ENCODE measurements at places on chromosomes 6 and 20.

DNA sequence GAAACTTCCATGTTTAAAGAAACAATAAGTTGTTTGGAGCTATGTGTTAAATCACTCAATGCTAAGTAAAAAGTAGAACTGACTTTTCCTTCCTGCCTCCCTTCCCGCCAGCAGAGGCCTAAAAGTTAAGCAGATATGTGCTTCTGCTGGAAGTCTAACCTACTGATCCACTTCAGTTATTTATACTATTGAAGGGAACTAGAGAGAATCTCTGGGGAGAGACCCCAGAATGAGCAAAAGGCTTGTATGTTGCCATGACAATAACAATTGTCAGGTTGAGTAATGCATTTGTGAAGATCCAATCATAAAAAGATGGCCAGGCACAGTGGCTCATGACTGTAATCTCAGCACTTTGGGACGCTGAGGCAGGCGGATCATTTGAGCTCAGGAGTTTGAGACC is 24.7 kb downstream of the MGME1 start:
- no peak for DNase-seq

DNA sequence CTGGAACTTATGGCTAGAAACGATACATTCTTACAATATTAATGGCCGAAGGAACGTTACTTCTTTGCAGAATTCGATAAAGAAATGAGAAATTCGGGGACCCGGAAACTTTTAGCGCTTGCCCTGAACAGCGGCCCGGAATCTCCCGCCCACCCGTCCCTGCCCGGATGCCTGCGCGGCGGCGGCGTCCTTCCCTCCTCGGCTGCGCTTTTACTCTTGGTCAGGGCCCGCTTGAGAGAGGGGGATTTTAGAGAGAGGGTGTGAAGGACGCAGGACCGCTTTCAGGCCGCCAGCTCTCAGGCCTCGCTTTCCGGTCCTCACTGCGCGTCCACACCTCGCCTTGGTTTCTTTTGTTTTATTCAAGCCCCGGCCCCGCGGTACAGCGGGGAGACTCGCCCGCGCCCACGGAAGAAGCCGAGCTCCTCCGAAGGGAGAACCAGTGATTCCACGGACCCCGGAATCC is 243.7 kb downstream of the ARID1B start:
- DNase-seq: peak; percentile 43

DNA sequence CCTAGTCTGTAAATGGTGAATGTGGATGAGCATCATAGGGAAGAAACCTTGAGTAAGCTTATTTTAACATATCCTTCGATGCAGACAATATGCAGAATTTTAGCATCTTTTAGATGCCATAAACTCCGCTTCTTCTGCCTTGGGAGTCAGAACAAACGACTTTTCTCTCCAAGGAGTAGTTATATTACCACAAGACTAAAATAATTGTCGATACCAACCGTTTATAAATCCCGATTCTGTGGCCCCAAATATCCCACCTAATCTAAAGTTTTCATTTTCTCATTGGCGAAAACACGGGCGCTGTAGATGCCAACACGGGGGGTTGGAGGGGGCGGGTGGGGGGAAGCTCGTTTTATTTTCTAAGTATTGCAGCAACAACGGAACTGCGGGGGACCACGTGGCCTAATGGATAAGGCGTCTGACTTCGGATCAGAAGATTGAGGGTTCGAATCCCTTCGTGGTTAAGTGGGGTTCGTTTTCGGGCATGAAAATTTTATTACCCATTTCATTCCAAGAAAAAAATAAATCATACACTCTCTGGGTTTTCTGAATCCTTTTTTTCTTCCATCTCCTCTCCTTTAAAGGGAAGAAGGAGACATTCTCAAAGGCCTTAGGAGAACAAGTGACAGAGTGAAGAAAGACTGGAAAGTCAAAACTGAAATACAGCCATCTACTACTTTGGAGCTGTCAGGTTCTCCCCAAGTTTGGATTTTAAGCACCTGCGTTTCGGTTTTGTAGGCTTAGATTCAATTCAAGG is 65.5 kb upstream of the BTN3A2 start:
- no peak for DNase-seq

DNA sequence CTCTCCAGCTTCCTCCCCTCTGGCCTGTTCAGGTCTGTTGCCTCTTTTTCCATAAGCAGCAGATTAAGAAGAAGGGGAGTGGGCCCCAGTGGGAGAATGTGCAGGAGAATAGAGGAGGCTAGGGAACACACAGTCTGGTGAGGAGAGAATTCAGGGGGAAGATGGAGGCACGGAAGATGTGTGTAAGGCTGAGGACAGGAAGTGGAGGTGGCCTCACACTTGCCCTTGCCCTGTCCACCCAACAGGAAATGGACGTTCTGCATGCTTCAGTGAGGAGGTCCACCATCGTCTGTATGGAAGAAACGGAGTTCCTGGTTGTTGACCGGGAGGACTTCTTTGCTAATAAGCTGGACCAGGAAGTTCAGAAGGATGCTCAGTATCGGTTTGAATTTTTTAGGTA is 16.0 kb downstream of the CNBD2 start:
- DNase-seq: no peak

DNA sequence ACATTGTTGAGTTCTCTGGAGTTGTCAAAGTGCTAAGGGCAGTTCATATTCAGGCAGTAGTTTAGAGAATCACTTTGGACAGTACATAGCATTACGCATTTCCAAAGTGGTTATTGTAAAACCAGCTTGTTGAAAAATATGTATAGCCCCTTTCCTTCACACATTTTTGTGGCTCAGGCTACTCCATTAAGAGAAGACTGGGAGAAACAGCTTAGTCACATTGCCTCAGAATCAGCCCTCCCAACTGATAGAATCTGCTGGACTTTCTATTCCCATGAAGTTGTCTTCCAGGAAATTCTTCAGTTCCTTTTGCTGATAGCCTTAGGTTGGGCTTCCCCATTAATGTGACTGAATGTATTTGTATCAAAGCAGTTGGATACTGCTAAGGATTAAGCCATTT is 39.5 kb upstream of the HDGFL1 start:
- peak; percentile 7 for DNase-seq

DNA sequence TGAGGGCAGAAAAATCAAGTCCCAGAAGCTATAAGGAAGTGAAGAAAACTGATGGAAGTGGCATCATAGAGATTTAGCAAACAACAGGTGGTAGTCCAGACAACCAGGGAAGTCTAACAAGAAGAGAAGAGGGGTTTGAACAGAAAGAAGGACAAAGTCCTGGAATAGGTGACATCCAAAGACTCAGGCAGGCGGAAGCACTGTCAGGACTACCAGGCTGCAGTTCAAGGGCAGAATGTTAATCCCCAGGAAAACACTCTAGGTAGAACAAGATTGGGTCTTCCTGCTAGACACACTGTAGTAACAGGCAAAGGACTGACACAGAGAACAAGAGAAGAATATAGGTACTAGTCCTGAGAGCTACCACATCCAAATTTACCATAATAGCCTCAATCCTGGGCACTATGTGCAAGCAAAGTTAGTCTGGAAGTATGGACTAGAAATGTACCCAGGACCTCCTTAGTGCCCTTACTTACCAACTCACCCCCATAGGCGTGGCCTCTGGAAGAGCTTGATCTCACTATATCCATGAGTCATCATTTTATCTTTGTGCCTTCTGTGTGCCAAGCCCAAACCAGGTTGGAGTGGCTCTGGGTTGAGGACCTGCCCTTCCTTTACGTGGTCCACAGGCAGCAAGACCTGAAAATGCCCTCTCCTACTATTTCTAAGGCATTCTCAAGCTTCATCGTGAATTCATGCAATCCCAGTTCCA is 2.2 kb upstream of the EPB41L2 start:
- DNase-seq: no peak

DNA sequence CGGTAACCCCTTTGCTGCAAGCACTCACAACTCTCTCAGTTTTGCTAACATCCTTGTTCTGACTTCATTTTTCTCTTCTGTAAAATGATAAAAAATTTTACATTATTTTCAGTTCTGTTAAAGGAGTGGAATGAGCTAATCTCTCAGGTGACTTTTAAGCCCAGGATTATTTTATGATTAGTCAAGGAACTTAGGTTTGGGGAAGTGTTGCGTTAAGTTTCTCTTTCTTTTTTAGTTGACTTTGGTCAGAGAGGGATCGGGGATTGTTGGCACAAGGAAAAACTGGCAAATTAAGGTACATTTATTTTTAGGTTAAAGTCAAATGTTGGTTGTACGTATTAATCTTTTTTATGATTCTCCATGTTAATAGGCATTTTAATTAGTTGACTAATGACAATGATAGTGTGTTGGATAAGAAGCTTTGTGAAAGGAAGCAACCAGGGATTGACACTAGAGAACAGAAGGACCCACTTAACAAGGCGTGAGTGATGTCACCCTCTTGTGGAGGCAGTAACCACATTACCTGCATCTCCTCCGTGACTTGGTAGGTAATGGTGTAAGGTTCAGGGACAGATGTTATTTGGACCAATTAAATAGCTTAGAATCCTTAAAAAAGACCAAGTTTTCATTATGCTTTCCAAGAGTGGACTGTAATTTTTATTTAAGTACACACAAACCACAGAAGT is 31.6 kb downstream of the CD83 start:
- no peak for DNase-seq

GRCh38 chr20:36507746-36508145 is 33.6 kb upstream of the MYL9 start:
- no peak for DNase-seq

DNA sequence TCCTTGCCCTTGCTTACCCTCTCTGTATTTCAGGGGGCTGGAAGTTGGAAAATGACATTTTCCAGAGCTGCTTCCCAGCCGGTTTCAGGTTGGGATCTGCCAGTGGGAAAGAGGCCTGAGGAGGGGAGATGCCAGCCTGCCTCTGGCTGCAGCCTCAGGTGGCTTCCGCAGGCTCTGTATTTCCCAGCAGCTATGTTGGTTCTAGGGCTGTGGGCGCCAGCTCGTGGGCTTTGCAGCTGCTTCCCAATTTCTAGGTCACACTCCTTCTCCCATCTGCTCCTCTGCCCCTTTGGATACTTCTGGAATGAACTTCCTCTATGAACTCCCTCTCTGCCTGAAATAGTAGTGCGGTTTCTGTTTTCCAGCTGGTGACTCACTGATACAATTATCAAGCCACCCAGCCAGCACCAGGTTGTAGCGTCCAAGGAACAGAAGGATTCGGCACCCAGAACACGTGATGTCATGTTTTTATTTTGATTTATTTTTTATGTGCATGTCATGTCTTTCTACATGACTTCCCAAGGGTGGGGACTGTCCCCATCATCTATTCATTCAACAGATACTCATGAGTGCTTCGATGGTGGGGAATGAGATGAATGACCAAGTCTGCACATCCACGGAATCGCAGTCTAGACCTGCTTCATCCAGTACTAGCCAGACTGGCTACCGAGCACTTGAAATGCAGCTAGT is 38.0 kb downstream of the TGM2 start:
- DNase-seq: no peak

- DNase-seq: peak; percentile 15
Observed at GRCh38 chr6:90940812-90941481, 354.1 kb upstream of the MAP3K7 start.

DNA sequence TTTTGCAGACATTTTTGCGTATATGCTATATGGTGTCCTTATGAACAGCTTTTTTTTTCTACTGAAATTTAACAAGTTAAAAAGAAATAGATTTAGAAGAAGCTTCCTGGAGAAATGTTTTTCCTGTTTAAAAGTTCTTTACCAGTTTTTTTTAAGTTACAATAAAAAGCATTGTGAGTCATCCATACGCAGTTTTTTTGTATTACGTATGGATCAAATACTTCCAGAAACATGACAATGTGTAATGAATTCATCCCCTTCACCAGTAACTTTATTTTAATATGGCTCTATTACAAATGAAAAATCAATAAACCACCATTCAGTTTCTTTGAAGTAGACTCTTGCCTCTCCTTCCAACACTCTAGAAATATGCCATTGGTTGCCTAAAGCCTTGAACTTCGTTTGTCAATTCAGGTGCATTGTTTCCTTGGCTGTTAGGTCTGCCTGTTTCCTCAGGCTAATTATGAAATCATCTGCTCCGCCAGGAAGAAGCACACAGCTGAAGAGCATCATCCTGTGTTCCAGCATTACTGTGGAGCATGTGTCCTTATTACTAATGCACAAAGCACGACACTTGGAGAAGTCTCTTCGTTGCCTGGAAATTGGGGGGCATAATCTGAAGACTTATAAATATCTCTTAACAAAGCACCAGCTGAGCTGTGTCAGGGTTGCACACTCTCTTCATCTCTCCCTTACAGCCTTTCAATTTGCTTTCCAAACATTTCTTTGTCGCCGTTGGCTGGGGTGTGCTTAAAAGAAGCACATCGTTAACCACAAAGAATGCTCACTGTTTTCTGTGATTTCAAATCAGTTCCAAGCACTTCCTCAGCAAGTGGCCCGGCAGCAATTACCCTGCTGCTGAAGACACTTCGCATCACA is 9.6 kb downstream of the MOXD1 start:
- DNase-seq: no peak

DNA sequence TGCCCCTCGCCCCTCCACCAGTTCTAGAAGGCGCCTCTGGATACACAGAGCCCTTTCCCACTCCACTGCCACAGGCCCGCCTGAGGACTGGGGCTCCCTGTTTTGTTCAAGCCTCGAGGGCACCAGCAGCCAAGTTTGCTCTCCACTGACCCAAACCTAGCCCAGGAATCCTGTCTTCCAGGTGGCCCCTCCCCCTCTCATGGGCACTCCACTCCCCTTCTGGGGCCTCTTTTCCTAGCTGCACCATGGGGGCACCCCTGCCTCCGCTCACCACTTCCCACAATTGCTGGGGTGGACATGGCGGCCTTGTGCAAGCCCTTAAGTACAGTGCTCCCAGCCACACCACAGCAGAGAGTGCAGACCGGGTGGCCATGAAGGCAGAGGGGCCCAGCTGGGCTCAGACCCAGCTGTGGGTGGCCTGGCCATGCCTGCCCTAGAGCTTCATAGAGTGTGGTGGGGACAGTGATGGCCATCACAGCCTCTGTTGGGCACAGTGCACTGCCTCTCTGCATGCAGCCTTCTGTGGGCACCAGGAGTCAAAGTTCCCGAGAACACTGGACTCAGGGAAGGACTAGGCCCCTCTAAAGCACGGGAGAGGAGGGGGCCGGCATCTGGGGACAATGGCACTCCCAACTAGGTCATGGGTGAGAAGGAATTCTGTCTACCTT is 1.3 kb downstream of the MYL9 start:
- DNase-seq: no peak

DNA sequence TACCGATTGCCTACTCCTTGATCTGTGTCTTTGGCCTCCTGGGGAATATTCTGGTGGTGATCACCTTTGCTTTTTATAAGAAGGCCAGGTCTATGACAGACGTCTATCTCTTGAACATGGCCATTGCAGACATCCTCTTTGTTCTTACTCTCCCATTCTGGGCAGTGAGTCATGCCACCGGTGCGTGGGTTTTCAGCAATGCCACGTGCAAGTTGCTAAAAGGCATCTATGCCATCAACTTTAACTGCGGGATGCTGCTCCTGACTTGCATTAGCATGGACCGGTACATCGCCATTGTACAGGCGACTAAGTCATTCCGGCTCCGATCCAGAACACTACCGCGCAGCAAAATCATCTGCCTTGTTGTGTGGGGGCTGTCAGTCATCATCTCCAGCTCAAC is 13.5 kb downstream of the CCR6 start:
- DNase-seq: no peak

All from CMK (cell line).